Activated CD4-positive, alpha-beta T cell treated with anti-CD3 and anti-CD28 coated beads, Interleukin-2, amount 10 ng/mL, durations not matched to agents 24 days and 14 days (primary cell): ENCODE measurements at places on chromosomes 12 and 14. TPM values are rescaled to one million over a fixed set of nuclear protein-coding genes. Genes with fewer than 3 reads are reported as not detected.

MMP19 gene
- not detected in 2 replicates for total RNA-seq

LRRK2 gene
- not detected in 2 replicates for total RNA-seq

CPNE6 gene
- not detected in 2 replicates for total RNA-seq

ZFHX2 gene
- total RNA-seq = 1.8 and 2.8 TPM in 2 replicates

KLHDC1 gene
- total RNA-seq = 0.95 and 0.96 TPM in 2 replicates

RAPGEF3 gene
- 3.6 and 4.5 TPM in 2 replicates for total RNA-seq

TCL1A gene
- not detected in 2 replicates for total RNA-seq

FAM222A gene
- 1.3 and 1.5 TPM in 2 replicates for total RNA-seq

ZBTB1 gene
- total RNA-seq = 45.4 and 46.5 TPM in 2 replicates

CHFR gene
- total RNA-seq = 52.9 and 60.7 TPM in 2 replicates

GLRX5 gene
- 43.7 and 45.6 TPM in 2 replicates for total RNA-seq

KRT4 gene
- not detected in 2 replicates for total RNA-seq

CCDC92 gene
- 7.3 and 7.5 TPM in 2 replicates for total RNA-seq

KRT83 gene
- not detected in 2 replicates for total RNA-seq

GALNT9 gene
- 0.19 TPM in 1 of 2 replicates, not detected in the other for total RNA-seq

RFX4 gene
- not detected in 2 replicates for total RNA-seq

RNASE7 gene
- total RNA-seq = not detected in 2 replicates

TMCC3 gene
- 0.02 TPM in 1 of 2 replicates, not detected in the other for total RNA-seq

NYNRIN gene
- total RNA-seq = not detected in 2 replicates

FOXN4 gene
- not detected in 2 replicates for total RNA-seq

OR6C2 gene
- not detected in 2 replicates for total RNA-seq

TAS2R19 gene
- 2.9 and 3.9 TPM in 2 replicates for total RNA-seq

GPR68 gene
- 4.6 and 4.9 TPM in 2 replicates for total RNA-seq

PEX5 gene
- 36.7 and 42.5 TPM in 2 replicates for total RNA-seq

BDKRB2 gene
- total RNA-seq = not detected in 2 replicates

ATXN7L3B gene
- 23.9 and 24.6 TPM in 2 replicates for total RNA-seq

OR6C76 gene
- not detected in 2 replicates for total RNA-seq

DPPA3 gene
- total RNA-seq = not detected in 2 replicates

KLRG1 gene
- 0.71 and 0.84 TPM in 2 replicates for total RNA-seq

FAM186B gene
- total RNA-seq = 0.16 and 0.33 TPM in 2 replicates

CYP46A1 gene
- total RNA-seq = 0.02 and 0.05 TPM in 2 replicates

OAS3 gene
- 47.5 and 48.9 TPM in 2 replicates for total RNA-seq

E2F7 gene
- total RNA-seq = 16.8 and 20.0 TPM in 2 replicates

C1RL gene
- 19.8 and 23.0 TPM in 2 replicates for total RNA-seq

PKP2 gene
- not detected in 2 replicates for total RNA-seq

TXNDC16 gene
- 4.7 and 6.2 TPM in 2 replicates for total RNA-seq

AICDA gene
- total RNA-seq = not detected in 2 replicates

CRIP2 gene
- 0.37 and 0.43 TPM in 2 replicates for total RNA-seq

MEG3 gene
- total RNA-seq = not detected in 2 replicates

COX8C gene
- not detected in 2 replicates for total RNA-seq

BICD1 gene
- 16.0 and 18.2 TPM in 2 replicates for total RNA-seq

CHGA gene
- not detected in 2 replicates for total RNA-seq

LALBA gene
- not detected in 2 replicates for total RNA-seq
